ENCODE measurements at places on chromosomes 5 and 9.

- DNase-seq: no peak
These were observed 97.8 kb downstream of the TSSK1B start for GRCh38 chr5:113336975-113337374.

GRCh38 chr9:132768932-132769905 lies 99.0 kb downstream of the GTF3C4 start:
- peak; percentile 12 for DNase-seq

- no peak for DNase-seq
These were observed 675.8 kb downstream of the CETN3 start for GRCh38 chr5:89733772-89734171.

DNA sequence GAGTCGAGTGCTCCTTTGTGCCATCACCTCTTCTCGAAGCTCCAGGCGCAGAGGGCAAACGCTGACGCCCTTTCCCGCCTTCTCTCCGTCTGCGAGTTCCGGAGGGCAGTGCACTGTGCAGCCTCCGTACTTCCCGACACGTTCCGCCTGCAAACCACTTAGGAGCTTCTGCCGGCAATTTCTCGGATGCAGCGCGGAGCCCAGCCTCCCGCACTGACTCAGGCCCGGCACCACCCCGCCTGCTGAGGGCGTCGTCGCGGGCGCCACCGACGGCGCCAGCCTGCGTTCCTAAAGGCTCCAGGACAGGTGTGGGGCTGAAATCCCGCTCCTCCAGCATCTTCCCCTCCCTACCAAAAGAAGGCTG lies 9.3 kb upstream of the TRIM36 start:
- DNase-seq: no peak

GRCh38 chr9:133118568-133118967 lies 2.5 kb downstream of the RALGDS start:
- no peak for DNase-seq
